Bronchial smooth muscle cell (primary cell): ENCODE measurements at places on chromosomes 12 and 14. TPM values are rescaled to one million over a fixed set of nuclear protein-coding genes. Genes with fewer than 3 reads are reported as not detected.

The CD163L1 gene
- total RNA-seq = under 0.01 and 0.16 TPM in 2 replicates

The OR6C2 gene
- total RNA-seq = not detected in 2 replicates

The ZNF140 gene
- 28.5 and 36.0 TPM in 2 replicates for total RNA-seq

The CCDC184 gene
- 0.32 and 0.34 TPM in 2 replicates for total RNA-seq

The SPIC gene
- not detected in 2 replicates for total RNA-seq

The ADCY4 gene
- 1.4 and 9.3 TPM in 2 replicates for total RNA-seq
